BJ (cell line): ENCODE measurements at places on chromosomes 3 and 15. TPM values are rescaled to one million over a fixed set of nuclear protein-coding genes. Genes with fewer than 3 reads are reported as not detected.

- no peak for DNase-seq
Measured at GRCh38 chr15:35499723-35500122, 46.2 kb downstream of the DPH6 start.

GRCh38 chr3:150945226-150946032, 27.1 kb downstream of the CLRN1 start:
- DNase-seq: no peak

- DNase-seq: no peak
Measured at GRCh38 chr3:132008837-132009236, 26.0 kb downstream of the CPNE4 start.

GRCh38 chr15:44264148-44264547, 24.4 kb upstream of the GOLM2 start:
- no peak for DNase-seq

DNA sequence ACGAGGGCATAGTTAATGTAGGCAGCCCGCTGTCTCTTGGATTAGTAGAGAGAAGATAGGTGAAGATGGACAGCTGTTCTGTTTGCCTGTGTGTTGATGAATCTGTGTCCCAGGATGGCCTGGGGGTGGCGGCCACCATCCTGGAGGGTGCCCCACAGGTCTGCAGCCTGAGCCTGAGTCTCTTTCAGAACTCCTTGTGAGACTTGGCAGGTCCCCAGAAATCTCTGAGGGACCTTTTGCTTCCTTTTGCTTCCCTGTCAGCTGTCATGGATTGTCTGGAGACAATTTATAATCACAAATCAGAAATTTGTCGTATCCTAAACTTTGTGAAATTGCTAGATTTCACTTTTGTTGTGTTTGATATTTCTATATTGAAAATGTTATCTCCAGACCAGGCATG, 17.4 kb downstream of the FAN1 start:
- no peak for DNase-seq

- DNase-seq: no peak
Measured at GRCh38 chr3:171890398-171890797, 47.2 kb downstream of the TMEM212 start.

- no peak for DNase-seq
Measured at GRCh38 chr15:100517846-100518245, 10.9 kb downstream of the CERS3 start.

DNA sequence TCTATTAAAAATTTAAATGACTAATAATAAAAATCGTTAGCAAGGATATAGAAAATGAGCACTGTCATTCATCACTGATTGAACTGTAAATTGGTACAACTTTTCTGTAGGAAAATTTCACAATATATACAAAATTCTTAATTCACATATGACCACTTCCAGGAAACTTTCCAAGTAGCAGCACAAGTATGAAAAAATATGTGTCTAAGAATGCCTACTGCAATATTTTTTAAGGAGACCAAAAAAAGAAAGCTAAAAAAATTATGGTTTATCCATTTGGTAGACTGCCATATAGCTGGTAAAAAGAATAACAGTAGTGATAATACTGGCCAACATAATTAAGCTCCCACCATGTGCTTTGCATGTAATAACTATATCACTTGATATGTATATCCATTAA, 59.2 kb downstream of the KLHL6 start:
- no peak for DNase-seq

DNA sequence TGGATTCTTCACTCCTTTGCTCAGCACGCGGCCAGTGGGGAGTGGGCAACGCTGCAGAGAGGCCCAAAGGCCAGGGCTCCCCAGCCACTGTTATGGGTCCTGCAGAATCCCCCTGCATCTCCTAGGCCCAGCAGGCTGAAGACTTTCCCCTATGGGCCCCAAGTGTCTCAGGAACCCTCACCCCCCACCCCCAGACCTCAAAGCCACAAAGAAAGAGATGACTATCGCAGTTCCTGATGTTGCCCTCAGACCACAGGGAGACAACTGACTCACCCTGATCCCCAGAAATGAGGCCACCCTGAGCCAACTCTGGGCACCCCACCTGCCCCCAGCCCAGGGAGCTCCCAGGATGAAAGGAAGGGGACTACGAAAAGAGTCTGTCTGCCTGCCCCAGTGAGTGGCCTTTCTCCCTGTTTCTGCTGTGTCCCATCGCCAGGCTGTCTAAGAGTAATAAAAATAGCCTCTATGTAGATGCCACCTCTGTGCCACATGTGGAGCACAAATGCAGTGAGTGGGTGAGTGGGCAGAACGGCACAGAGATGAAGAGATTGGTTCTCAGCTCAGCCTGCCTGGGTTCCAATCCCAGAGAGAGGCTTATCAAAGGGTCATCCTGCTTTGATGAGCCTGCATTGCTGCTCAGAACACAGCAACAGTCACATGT, 283.0 kb downstream of the UACA start:
- no peak for DNase-seq

DNA sequence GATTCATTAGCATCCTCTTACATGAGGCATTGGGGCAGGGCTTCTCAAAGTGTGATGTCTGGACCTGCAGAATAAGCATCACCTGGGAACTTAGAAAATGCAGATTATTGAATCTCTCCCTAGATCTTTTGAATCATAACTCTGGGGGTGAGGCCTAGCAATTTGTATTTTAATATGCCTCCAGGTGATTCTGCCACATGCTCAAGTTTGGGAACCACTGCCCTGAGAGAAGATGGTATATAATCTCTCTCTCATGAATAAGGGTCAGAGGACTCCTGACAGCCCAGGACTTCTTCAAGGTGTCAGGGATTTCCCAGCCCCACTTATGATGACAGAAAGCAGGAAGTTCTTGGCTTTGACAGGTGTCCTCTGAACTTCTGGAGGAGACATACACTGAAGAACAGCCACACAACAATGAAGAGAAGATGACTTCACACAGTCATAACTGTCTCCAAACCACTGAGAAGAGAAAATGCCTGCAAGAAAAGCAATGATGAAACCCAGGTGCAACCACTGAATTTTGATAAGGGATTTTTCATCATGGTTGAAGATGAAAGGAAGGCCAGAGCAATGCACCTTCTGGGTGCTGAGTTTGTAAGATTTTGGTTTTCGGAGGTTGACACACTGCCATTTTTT, 211.9 kb upstream of the MRPL3 start:
- no peak for DNase-seq

GRCh38 chr3:122416966-122417365, 1.1 kb upstream of the WDR5B start:
- DNase-seq: no peak

DNA sequence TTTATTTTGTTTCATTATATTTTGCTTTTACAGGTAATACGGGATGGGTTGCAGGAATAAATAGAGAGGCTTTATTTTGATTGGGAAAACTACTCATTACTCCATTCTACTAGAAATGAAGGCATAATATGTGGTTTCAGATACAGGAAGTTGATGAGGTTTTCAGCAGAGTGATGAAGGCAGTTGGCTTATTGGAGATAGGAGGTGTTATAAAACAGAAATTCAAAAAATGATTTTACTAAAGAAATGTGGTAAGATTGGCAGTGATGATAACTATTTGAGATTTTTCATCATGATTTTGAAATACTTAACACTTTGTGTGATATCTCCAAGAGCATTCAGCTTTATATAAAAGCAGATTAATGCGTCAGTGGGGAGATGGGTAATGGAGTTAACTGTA, 1445.7 kb upstream of the CADM2 start:
- no peak for DNase-seq

DNA sequence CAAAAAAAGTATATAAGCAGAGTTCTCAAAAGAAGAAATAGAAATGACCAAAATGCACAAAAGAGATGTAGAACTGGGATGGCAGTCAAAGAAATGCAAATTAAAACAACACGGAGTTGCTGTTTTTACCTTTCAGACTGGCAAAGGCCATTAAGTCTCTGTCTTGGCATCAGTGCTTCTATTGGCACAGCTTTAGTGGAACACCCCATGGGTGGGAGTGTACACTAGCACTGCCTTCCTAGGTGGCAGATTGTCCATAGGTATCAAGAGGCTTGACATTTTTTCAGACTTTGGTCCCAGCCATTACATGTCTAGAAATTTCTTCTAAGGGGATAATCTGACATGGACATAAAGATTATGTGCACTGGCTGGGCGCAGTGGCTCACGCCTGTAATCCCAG, 58.1 kb upstream of the VILL start:
- no peak for DNase-seq

DNA sequence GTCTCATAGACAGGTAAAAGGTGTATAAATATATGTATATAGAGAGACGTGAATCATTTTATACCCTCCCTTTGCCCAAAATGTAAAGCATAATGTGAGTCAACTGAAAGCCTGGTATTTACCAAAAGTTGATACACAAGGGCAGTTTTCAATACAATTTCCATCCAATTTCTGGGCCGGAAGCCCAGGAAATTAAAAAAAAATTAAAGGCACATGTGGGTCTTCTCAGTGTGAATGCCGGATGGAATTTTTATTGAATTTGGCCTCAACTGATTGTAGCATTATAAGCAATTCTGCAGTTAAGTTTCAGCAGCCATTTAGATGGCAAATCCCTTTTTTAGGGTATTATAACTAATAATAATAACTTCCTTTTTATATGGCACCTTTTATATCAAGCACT, 3.3 kb upstream of the CNTN3 start:
- no peak for DNase-seq

DNA sequence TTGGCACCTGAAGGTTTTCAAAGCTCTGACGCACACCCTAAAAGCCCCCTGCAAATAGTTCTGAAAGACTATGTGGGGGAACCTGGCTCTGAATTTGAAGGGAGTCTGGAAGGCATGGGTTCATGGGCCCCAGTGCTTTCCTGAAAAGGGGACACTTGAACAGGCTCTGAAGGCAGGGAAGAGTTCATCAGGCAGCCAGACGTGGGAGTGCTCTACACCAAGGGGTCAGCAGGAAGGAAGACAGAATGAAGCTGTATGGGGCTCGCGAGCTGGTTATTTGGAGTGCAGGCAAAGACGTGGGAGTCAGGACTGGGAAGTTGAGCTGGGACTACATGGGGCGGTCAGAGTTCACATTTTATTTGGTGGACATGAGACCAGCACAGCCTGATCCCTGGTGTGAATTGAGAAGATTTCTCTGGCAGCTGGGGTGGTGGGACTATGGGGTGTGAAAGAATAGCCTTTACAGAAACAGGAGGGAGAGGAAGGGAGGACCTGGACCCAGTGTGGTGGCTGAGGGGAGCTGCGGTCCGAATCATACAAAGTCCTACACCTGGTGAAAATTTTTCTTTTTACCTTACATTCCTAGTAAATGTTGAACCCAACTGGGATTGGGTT, 12.6 kb downstream of the ABHD6 start:
- DNase-seq: no peak

DNA sequence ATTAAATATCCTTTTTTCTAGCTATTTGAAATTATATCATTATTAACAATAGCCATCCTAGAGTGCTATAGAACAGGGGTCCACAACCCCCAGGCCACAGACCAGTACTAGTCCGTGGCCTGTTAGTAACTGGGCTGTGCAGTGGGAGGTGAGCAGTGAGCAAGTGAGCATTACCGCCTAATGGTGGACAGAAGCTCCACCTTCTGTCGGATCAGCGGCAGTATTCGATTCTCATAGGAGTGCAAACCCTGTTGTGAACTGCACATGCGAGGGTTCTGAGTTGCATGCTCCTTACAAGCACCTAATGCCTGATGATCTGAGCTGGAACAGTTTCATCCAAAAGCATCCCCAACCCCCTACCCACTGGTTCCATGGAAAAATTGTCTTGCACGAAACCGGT, 11.7 kb downstream of the CLDN16 start:
- no peak for DNase-seq

- no peak for DNase-seq
Measured at GRCh38 chr3:18559331-18559842, 134.2 kb upstream of the SATB1 start.

GRCh38 chr15:98800437-98801233, 152.3 kb downstream of the IGF1R start:
- DNase-seq: peak; percentile 56

DNA sequence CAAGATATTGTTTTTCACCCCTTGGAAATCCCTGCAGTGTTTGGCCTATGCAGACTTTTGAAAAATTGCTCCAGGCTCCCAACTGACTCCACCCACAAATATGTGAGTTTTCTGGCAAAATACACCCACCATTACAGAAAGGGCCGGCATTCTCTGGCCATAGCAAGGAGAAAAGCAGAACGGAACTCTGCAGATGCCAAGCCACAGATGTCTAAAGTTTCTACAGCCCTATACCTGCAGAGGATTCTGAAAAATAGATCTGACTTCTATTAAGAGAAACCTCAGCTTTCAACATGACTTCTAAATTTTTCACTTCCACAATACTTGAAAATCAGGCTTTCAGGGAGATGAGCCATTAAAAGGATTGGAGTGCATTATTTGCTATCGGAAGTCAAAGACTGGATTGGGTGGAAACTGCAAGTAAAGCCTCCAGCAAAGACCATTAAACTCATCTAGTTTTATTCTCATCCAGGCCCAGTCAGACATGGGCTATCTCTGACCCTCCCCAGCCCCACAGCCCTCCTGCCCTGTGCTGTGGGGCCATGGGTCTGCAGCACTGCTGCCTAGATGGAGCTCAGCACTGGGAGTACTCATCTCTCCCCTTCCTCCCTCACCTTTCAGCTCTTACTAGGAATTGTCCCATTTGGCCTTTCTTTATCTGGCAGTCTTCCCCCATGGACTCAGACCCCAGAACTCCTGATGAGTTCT, 243.1 kb upstream of the GOLGA6L4 start:
- DNase-seq: no peak

- no peak for DNase-seq
Measured at GRCh38 chr3:129032716-129033115, 27.9 kb upstream of the GP9 start.

DNA sequence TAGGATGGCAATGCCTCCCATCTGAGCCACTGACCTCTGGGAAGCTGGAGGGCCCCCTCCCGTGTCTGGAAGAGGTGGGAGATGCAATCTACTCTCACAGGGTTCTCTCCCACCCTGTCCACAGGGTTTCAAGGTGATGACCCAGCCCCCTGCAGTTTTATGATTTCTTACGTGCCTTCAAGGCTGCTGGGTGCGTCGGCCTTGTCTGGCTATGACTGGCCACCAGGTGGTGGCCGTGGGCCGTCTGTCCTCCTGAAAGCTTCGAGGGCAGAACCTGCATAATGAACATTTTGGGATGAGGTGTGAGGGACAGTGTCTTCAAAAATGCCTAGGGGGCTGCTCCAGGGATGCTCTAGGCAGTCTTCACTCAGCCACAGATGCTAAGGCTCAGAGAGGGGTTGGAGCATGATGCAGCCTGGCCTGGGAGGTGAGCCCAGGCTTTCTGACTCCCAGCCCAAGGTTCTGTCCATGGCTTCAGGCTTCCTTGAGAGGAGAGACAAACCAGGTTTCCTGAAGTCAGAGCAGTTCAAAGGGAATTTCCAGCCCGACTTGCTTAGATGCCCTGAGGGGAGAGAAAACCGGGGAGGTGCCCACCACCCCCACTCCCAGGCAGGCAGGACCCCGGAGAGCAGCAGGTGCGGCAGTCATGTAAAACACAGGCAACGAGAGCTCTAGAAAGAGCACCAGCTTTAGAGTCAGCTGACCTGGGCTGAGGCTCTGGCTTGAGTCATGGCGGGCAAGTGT, 18.7 kb downstream of the ISG20 start:
- DNase-seq: no peak

- DNase-seq: no peak
Measured at GRCh38 chr3:115975353-115975752, 352.0 kb downstream of the GAP43 start.

Gene KIF23
- 33.9 and 35.2 TPM in 2 replicates for polyA plus RNA-seq

Gene MINAR1
- 0.37 and 0.43 TPM in 2 replicates for polyA plus RNA-seq

Gene DPP8
- polyA plus RNA-seq: 21.6 and 29.0 TPM in 2 replicates

Gene IQCH
- polyA plus RNA-seq: 0.82 and 1.5 TPM in 2 replicates

Gene CNOT10
- 20.0 and 26.4 TPM in 2 replicates for polyA plus RNA-seq

Gene SPINK8
- not detected in 2 replicates for polyA plus RNA-seq

Gene HMCES
- 23.1 and 27.2 TPM in 2 replicates for polyA plus RNA-seq

Gene LHFPL4
- polyA plus RNA-seq: not detected in 2 replicates

Gene SRGAP3
- 0.65 and 0.75 TPM in 2 replicates for polyA plus RNA-seq

Gene ALPK3
- 0.02 and 0.06 TPM in 2 replicates for polyA plus RNA-seq

Gene ABHD5
- 18.2 and 33.7 TPM in 2 replicates for polyA plus RNA-seq

Gene DNASE1L3
- not detected in 2 replicates for polyA plus RNA-seq
